ENCODE measurements at places on chromosomes 13 and 19.

- DNase-seq, result no peak
These were observed 8.7 kb downstream of the NR2F6 start for GRCh38 chr19:17236811-17237543.

DNA sequence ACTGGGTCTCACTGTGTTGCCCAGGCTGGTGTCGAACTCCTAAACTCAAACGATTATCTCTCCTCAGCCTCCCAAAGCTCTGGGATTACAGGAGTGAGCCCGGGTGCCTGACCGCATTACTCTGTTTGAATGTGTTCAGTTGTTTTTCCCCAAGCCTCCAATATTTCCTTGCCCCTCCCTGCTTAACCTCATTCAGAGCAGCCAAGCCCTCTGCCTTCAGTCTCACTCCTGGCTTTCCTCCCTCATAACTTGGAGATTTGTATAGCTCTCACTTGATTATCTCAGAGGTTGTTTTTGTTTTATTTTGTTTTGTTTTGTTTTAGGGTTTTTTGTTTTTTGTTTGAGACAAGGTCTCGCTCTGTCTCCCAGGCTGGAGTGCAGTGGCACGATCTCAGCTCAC is 11.4 kb downstream of the EPHX3 start:
- DNase-seq, result no peak

- no peak for DNase-seq
These were observed 19.9 kb downstream of the CEACAM21 start for GRCh38 chr19:41595890-41596280.

DNA sequence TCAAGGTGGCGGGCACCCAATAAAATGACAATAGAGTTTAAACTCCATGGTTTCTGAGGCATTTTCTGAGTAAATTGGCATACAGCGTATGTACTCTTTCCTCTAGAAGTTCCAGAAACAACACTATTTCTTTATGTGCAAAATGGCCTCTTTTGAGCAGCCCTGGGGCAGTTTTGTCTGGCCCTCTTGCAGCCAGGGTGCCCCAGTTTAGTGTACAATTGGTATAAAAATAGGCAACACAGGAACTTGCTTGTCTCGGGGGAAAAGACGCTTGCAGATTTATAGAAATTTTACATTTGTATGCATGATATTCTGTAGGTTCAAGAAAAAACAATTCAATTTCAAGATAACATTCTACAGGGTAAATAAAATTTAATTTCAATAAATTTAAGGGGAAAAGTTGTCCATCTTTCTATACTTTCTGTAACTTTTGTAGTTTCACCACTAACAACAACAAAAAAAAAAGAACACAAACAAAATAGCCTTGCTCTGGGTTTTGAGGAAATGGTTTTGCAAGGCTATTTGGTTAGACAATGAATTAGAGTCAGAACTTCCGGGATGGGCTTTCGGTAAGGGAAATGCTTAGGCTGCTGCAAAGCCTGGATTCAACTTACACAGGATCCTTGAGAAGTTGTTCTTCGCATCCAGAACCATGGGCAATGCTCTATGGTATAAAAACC is 45.3 kb downstream of the LRCH1 start:
- no peak for DNase-seq

GRCh38 chr19:4851551-4852290 is 15.7 kb downstream of the PLIN3 start:
- peak; percentile 58 for DNase-seq

GRCh38 chr13:21016487-21016886 is 44.9 kb downstream of the LATS2 start:
- no peak for DNase-seq

DNA sequence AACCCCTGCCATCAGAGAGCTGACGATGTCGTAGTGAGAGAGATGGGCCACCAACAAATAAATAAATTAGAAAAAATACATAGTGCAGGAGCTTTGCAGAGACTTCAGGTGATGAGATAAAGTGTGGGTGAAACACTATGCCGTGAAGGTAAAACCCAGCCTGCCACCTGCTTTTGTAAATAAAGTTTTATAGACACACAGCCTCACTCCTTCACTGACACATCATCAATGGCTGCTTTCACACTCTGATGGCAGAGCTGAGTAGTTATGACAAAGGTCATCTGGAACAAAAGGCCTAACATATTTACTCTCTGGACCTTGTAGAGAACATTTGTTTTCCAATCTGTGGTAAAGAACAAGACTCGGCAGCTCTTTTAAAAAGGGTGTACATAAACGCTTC is 45.0 kb downstream of the MBD3L2B start:
- DNase-seq, result no peak

DNA sequence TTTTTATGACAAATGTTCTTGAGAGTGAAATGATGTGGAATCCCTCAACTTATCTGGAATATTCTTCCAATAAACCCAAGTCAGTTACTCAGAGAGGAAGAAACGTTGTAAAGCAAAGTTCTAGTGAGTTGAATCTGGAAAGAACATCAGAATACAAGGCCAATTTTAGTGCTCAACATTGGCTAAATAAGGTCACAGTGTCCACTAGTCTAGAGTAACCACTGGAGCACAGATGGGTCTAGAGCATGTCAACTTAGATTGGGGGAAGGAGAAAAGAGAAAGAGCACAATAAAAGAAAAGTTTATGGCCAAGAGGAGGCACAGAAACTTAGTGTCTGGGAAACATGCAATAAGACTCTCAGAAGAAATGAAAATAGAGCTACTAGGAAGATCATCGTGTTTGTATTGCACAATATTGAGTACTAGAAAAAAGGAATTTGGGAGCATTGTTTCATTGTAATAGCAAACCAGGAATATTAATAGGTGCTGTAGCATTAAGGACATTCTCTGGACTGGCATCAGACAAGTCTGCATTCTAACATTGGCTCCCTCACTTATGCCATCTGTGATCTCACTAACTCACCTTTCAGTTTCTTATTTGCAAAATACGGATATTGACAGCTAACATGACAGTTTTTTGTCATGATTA is 1318.5 kb downstream of the PCDH9 start:
- DNase-seq, result no peak

- DNase-seq, result no peak
These were observed 9.1 kb upstream of the ANKRD10 start for GRCh38 chr13:110923777-110924638.

GRCh38 chr19:18666317-18666716 is 17.2 kb upstream of the CRTC1 start:
- no peak for DNase-seq

DNA sequence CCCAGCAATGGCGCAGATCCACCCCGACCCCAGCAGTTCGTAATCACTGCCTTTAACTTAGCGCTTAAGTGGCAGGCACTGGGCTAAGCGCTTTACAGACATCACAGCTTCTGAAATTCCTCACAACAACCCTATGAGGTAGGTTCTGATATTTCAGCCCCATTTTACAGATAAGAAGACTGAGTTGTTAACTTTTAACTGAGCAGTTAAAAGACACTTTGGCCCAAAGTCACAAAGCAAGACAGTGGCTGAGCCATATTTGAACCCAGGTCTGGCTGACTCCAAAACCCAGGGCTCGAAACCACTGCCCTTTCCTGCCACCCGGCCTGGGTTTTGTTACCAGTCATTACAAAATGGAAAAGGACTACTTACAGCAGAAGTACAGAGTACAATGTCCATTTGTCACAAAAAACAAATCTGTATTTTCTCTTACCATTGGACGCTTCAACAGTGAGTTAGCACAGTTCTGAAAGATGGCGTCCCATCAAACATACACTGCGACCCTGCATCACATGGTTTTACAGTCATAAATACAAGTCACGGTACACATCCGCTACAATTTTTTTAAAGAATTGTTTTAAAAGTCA is 8.5 kb downstream of the HNRNPL start:
- no peak for DNase-seq

- DNase-seq, result no peak
These were observed 3.4 kb upstream of the TBXA2R start for GRCh38 chr19:3609779-3610719.

- no peak for DNase-seq
These were observed 338.8 kb upstream of the DACH1 start for GRCh38 chr13:72205773-72206172.

GRCh38 chr19:13314761-13315160 is 164.6 kb downstream of the IER2 start:
- DNase-seq, result no peak

- no peak for DNase-seq
These were observed 94.6 kb upstream of the ARHGEF7 start for GRCh38 chr13:111020546-111020945.

DNA sequence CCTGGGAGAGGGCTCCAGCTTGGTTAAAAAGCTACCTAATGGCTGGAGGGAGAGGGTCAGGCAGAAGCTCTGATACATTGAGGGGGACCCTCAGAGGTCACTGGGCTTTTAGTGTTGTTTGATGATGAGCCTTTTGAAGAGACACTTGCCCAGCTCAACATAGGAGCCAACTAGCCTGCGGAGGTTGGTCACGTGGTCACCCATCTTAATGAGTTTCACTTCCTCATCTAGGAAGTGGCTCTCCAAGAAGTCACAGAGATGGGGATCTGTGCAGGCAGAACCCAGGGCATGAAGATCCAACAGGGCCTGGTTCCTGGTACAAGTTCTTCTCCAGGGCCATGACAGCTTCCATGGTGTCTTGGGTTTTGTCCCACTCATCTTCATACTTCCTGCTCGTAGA is 33.4 kb downstream of the IPO5 start:
- no peak for DNase-seq

Data from stimulated activated CD4-positive, alpha-beta T cell treated with anti-CD3 and anti-CD28 coated beads, Interleukin-1b, Interleukin-23, amount 100 ng/mL, for 24 hours (primary cell).